ENCODE measurements at places on chromosomes 7 and 10.
A peak's percentile ranks its signal among the peaks of the same experiment; 100 is the strongest.

GRCh38 chr7:41685684-41686083, 17.2 kb downstream of the INHBA start:
- peak; percentile 45 for DNase-seq

DNA sequence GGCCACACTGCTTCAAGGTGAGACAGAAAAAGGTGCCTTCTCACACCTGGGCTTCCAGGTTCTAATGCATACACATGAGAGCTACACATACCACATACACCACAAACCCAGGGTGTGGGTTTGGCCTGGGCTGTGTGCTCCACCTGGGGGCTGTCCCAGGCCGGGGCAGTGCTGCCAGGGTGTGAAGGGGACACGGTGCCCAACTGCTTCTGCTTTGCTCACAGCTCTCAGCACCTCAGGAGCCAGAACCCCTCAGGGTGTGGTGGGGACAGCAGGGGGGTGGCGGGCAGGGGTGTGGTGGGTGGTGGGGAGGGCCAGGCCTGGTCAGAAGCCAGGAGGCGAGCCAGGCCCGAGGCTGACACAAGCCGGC, 51.1 kb downstream of the TMEM209 start:
- no peak for DNase-seq

DNA sequence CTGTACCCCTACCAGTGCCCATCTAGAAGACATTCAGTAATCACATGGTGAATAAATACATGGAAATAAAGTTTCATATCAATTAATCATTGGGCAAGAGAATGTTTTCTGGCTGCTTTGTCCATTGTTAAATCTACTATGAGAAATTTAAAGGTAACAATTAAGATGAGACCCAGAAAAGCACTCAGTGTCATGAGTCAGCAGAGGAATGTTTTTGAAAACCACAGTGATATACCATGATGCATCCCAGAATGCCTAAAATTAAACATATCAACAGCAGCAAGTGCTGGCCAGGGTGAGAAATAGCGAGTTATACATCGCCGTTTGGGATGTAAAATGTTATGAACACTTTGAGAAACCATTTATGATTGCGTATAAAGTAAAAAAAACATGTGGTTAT, 825.3 kb upstream of the C7orf33 start:
- no peak for DNase-seq

DNA sequence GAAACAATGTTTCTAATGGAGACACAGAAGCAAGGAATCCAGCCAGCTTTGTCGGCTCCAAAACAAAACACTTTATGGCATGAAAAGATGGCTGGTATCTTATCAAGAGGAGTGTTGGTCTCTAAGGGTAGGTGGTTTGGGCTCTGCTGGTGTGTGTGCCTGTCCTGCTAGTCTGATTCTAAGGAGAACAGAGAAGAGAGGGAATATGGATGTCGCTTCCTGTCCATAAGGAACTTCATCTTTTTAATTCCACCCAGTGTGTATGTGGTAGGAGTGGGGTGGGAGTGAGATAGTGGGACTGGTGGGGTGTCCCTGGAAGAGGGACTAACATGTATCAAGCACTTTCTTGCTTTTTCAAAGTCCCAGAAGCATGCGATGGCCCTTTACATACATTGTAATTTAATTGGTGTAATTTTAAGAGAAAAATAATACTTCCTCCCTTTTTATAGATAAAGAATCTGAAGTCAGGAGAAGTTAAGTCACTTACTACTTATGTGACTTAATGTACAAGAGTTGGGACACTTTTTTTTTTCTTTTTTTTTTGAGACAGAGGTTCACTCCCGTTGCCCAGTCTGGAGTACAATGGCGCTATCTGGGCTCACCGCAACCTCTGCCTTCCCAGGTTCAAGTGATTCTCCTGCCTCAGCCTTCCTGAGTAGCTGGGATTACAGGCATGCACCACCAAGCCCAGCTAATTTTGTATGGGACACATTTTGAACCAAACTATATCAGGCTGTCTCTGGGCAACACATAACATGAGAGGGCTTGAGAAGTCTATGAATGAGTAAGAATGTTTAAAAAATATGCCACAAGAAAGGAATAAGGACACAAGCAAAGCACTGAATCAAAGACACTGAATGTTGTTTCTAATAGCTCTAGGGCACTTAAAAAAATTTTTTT, 18.8 kb downstream of the NT5C3A start:
- no peak for DNase-seq

DNA sequence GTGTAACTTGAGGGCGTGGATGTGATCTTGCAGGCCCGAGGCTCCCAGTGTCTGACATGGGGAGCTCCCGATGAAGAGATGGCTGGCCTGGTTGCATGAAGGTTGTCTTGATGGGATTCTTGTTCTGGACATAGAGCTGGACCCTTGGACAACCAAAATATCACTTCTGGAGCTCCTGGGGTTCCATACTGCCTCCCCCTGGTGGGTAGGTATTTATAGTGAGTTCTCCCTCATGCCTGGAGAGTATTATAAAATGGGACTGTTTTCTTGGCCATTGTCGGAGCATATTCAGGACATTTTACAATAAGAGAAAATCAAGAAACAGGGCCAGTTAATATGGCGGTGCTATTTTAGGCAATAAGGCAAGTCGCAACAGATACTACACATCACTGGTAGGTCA, 32.6 kb upstream of the GIMAP8 start:
- no peak for DNase-seq

DNA sequence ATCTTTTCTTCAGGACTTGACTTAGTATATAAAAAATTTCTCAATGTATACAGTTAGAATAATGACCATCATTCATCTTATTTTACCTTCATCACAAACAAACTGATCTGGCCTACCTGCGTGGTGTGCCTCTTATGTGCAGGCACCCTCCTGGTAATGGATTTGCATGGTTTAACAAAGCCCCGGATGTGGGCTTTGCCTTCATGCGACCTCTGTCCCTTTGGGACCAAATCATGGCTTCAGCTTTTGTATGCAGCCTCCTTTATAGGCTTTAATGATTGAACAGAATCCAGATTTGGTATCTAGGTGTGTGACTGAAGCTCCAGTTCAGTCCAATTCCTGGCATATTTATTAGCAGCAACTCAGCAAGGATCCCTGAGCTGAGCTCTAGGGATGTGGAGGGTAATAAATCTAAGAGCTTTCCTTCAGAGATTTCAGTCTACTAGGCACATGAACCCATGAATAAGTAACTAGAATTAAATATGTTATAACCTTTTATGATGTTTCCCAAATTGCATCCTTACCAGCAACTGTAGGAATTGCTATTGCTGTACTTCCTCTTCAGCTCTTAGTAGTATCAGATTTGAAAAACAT, 256.9 kb downstream of the ABCA13 start:
- DNase-seq = no peak

Data from inflammatory macrophage treated with lipopolysaccharide for 4 hours (primary cell).